CD4-positive, alpha-beta T cell (primary cell): ENCODE measurements at places on chromosomes 11 and 22. TPM values are rescaled to one million over a fixed set of nuclear protein-coding genes. Genes with fewer than 3 reads are reported as not detected.

DNA sequence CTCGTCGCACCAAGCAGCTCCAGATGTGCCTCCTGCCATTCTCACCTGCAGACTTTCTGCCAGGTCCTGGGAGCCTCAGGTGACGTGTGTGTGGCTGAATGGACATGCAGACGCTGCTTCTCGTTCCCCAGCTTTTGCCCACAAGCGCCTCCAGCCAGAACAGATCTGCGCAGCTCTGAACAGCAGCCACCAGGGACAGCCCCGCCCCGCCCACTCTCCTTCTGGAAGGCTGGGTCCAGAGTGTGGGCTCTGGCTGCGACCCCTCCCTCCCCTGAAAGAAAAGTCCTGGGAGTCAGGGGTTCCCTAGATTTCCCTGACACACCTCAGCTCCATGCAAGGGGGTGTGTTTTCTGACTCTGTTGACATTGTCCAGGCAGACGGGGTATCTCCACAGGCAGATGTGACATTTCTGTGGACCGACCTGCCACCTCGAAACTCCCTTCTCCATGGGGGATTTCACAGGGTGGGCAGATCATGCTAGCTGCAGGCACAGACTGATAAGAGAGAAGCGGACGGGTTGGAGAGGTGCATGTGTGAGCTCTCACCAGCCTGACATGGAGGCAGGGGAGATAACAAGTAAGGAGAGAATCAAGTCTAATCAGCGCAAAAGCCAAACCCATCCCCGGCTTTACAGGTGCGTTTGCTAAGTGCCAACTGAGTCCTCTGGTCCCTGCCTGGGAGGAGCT lies 19.8 kb downstream of the SLCO2B1 start:
- DNase-seq: no peak

DNA sequence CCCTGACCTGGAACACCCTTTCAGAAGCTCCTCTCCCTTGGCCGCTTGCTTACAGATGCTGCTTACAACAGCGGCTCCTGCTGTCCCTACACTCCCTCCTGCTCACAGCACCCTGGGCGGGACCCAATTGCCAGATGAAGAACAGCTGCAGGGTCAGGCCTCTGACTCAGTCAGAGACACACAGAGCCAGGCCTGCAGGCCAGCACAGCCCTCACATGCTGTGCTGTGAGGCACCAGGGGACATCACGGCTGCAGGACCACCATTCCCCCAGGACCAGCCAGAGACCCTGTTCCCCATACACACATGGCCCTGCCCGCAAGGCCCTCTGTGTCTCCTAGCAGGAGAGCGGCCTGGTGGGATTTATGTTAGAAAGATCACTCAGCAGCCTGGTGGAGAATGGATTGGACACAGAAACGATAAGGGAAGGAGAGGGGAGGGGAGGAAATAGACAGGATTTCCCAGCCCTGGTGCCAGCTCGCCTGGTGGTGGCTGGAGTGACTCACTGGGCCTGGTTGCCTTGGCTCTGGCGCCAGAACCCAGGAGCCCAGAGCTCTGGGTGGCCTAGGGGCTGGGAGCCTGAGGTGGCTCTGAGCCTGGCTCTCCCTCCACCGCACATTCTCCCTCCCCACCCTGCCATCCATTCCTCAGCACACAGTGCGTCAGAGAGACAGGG lies 6.7 kb downstream of the CAPN5 start:
- DNase-seq: no peak

- DNase-seq: no peak
Measured at GRCh38 chr22:20863366-20863765, 4.6 kb downstream of the SNAP29 start.

GRCh38 chr11:10375280-10375971 lies 70.6 kb downstream of the ADM start:
- no peak for DNase-seq

DNA sequence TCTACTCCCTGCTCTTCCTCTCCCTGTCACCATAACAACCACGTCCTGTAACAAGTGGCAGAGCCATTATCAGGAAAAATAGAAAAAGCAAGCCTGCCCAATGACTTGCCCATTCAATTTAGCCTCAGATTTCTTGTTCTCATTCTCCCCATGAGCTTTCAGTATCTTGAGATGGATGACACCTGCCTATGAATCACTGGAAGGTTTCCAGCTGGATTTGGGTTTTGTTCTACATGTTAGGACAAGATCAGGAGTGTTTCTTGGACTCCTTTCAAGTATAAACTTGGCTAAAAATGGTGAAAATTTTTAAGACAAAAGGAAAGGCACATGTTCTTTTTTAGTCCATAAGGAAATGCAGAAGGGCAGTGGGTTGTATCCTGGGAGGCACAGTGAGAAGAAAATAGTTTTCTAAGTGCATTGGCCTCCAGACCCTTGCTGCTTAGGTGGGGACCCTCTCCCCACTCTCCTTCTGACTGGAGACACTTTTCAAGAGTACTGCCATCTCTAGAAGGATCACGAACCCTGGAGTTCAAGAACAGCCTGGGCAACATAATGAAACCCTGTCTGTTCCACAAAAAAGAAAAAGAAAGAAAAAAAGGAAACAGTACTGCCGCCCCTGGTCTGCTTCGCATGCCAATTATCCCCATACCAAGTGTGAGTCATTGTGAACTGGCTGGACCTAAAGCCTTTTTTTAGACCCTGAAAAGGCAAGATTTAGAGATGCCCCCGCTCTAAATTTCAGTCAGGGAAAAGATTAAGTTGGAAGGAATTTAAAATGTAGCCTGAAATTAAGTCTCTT lies 51.0 kb downstream of the MTNR1B start:
- DNase-seq: no peak

GRCh38 chr11:120520091-120520822 lies 8.7 kb downstream of the GRIK4 start:
- no peak for DNase-seq

DNA sequence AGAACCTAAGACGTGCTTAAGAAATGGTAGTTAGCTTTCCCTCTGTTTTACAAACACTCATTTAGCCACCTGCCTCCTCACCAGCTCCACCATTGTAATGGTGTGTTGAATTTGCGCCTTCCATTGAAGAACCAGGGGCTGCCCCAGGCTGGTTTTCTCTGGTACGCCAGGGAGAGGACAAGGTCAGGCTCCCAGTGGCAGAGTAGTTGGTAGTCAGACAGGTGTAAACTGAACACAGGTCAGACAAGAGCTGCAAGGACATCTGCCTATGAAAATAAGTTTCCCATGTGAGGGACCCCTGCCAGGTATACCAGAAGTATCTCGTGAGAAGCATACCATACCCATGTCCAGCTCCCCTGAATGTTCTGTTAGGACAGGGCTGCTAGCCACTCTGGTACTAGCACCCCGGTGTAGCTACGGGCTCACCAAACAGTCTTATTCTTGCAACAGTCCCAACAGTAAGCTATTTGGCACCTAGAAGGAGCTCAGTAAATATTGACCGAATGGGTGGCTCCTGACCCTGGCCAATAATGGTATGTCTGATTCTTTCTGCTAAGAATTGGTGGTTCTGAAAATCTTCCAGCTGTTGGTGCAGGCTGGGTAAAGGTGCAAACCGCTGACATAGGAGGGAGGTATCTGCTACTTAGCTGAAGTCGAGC lies 359.0 kb downstream of the LARGE1 start:
- no peak for DNase-seq

DNA sequence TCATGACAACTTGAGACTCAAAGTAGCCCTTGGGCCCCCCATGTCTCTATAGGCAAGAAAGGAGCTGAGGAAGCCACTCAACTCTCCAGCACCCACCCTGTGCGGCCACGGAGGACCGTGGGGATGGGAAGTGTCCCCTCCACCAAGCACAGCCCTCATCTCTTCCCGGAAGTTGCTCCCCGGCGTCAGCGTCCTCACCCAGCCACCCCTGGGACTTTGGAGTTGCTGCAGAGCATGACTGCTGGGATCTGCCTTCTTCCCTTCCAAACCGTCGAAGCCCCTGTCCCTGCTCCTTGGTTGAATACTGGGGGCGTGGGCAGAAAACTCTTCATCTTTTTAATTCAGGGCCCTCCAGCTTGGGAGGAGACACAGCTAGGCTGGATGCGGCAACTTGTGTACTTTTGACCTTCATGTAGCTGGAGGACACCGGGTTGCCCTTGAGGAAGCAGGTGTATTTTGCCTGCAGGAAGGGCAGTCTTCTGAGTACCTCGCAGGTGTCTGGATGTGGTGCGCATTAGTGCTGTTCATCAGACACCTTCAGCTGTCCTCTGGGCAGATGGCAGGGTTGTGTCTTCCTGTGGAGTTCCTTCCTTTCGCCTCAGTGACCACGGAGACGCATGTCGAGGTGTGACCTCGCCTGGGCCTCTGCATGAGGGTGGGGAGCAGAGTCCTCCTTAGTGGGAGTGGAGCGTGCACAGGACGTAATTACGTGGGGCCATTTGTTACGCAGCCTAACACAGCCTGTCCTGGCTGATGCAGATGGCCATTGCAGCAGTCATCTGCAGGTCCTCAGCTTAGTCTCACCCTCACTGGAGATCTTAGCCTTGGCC lies 12.2 kb upstream of the IFITM3 start:
- no peak for DNase-seq

GRCh38 chr11:74577624-74578396 lies 14.6 kb upstream of the POLD3 start:
- DNase-seq: no peak

GRCh38 chr11:44320289-44320973 lies 10.5 kb upstream of the ALX4 start:
- DNase-seq: no peak

DNA sequence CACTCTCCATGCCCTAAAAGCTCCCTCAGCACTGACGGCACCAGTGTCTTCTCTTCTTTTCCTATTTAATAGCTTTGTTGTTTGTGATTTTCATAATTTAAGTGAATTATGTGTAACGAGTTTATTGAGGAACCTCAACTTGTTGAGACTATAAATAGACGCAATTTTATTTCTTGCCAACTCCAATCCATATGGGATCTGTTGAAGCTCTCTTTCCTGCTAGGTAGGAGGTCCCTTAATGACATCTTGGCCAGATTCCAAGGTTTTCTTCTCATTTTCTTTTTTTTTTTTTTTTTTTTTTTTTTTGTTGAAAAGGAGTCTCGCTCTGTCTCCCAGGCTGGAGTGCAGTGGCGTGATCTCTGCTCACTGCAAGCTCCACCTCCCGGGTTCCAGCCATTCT lies 14.2 kb downstream of the RTL6 start:
- no peak for DNase-seq

- no peak for DNase-seq
Measured at GRCh38 chr11:24511511-24511910, 14.7 kb downstream of the LUZP2 start.

GRCh38 chr11:11513422-11513821 lies 108.4 kb downstream of the GALNT18 start:
- DNase-seq: no peak

- no peak for DNase-seq
Measured at GRCh38 chr11:65500387-65501185, 1.7 kb downstream of the MALAT1 start.

GRCh38 chr11:126355324-126355925 lies at the start of gene ST3GAL4:
TSS of gene ST3GAL4 (plus strand) at chr11:126355686. CDS start at chr11:126406156, 50,470 bp downstream.
- DNase-seq: peak; percentile 37

Gene GPHA2
- 0.56 TPM for total RNA-seq

Gene MRE11
- total RNA-seq: 18.6 TPM

Gene CCDC157
- total RNA-seq: 10.1 TPM

Gene MMP12
- total RNA-seq: not detected

Gene CRACR2B
- total RNA-seq: not detected

Gene APOA5
- total RNA-seq: not detected

Gene CASTOR1
- 7.9 TPM for total RNA-seq

Gene MMP3
- not detected for total RNA-seq

Gene CST6
- total RNA-seq: not detected

Gene CAPN5
- 6.9 TPM for total RNA-seq

Gene ACR
- not detected for total RNA-seq

Gene SERHL2
- total RNA-seq: 0.69 TPM
